ENCODE measurements at places on chromosomes 1 and 21.

DNA sequence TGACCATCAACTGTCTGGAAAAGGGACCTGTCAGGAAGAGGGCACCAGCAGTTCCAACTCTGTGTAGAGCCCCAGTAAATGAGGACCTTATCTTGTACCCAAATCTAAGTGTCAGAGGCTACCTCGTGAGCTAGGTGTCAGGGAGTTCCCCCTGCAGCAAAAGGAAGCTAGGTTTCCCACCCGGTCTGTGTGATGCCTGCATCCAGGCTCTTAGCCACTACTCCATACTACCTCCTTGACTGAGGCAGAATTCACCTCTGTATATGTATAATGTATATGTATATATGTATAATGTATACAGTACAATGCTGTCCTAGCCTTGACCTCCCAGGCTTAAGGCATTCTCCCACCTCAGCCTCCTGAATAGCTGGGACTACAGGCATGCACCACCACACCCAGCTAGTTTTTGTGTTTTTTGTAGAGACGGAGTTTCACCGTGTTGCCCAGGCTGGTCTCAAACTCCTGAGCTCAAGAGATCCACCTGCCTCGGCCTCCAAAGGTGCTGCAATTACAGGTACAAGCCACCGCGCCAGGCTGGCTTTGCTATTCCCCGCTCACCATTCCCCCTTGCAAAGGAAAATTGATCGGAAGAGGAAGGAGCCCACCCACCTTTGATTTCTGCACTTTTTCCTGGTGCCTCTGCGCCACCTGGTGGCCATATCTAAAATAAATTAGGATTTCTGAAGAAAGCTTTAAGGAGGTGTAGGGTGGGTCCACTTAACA is 15.7 kb upstream of the LUZP1 start:
- DNase-seq, result no peak

DNA sequence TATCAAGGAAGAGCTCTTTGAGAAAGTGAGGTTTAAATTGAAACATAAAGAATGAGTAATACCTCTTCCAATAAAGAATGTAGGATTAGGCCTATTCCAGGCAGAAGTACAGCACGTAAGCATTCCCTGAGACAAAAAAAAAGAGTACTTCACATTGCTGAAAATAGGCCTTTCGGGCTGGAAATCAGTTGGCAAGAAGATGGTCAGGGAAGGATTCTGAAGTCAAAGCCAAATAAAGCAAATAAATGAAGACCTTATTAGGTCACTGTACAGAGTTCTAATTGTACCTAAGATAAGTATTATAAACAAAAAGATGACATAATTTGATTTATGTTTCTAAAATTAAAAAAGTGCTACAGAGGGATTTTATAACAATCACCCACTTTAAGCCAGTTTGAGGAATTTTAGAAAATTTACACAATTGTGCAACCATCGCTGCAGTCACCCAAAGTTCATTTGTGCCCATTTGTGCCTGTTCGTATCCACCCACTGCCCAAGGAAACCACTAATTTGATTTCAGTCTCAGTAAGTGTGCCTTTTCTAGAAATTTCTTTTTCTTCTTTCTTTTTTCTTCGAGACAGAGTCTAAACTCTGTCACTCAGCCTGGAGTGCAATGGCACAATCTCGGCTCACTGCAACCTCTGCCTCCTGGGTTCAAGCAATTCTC is 58.6 kb downstream of the FMO4 start:
- no peak for DNase-seq

DNA sequence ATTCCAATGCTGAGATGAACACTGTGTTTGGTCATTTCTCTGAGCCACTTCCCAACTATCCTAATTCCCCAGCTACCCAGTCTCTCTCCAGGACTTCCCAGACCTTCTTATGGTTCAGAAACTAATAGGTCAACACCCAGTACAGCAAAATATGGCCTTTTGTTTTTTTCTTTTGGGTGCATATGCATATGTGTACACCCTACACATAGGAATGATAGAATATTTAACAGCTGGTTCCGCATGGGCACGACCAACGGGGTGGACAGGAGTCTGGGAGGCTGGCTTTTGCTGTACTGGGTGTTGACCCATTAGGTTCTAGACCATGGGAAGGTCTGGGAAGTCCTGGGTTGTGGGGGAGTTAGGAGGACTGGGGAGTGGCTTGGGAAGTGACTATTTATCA is 143.9 kb downstream of the MRPS6 start:
- DNase-seq, result no peak

GRCh38 chr1:1004780-1005697 is 5.1 kb upstream of the HES4 start:
- peak; percentile 27 for DNase-seq

DNA sequence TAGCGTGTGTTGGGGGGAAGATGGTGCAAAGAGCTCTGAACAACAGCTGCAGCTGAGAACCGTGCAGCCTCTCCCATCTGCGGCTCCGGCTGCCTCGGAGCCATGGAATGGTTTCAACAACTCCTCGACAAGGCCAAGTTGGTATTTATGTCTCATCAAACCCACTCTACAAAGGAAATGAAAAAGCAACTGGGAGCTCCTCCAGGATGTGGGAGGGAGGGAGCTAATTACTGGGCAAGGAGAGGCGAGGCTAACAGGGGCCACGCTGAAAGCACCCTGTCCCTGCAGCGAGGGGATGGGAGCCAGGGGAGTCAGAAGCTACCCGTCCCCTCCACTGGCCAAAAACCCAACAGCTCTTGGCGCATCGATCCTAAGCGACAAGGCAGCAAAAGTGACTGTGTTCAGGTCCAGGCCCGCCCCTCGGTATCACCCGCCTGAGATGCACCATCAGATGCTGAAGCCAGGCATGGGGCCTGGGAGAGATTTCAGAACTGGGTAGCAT is 63.1 kb downstream of the ACOT7 start:
- DNase-seq, result no peak

GRCh38 chr1:246587606-246588005 is 21.4 kb downstream of the CNST start:
- DNase-seq, result no peak

DNA sequence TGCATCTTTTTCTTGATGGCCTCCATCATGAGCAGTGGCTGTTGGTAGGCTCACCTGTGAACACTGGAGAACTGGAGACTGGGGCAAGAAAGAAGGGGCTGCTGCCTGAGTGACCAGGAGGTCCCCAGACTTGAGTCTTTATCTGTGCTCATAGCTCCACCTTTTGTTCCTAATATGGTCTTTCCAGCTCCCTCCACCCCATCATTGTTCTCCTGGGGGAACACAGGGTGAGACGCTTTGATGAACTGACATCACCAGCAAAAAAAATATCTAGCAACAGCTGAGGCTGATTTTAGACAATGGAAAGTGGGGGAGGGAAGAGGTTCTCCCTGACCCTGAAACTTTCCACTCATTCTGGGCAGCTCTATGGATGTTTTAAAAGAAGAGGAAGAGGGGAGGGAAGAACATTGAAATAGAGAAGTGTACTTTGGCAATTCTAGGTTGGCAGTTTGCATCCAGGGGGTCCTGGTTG is at the start of gene TPM3:
TPM3 (minus strand) TSS at position 111 of the 472 bp plus-strand sequence; CDS start at position 29, 82 bp downstream.
- no peak for DNase-seq

DNA sequence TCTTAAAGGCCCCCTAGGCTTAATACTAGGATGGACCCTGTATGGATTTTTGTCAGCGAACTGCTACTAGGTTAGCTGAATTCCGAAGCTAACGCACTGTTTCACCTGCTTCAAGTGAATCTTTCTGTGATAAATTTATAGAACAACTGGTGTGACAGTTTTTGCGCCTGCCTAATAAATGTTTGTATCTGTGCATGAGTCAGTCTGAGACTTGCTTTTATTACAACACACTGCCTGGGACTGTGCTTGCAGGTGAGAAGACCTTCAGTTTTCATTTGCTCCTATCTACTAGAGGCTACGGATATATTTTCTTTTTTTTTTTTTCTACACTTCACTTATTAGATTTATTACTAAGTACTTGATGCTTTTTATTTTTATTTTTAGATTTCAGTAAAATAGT is 420.9 kb downstream of the SMYD3 start:
- no peak for DNase-seq

- no peak for DNase-seq
Measured at GRCh38 chr1:206039046-206039973, 13.7 kb upstream of the RHEX start.

DNA sequence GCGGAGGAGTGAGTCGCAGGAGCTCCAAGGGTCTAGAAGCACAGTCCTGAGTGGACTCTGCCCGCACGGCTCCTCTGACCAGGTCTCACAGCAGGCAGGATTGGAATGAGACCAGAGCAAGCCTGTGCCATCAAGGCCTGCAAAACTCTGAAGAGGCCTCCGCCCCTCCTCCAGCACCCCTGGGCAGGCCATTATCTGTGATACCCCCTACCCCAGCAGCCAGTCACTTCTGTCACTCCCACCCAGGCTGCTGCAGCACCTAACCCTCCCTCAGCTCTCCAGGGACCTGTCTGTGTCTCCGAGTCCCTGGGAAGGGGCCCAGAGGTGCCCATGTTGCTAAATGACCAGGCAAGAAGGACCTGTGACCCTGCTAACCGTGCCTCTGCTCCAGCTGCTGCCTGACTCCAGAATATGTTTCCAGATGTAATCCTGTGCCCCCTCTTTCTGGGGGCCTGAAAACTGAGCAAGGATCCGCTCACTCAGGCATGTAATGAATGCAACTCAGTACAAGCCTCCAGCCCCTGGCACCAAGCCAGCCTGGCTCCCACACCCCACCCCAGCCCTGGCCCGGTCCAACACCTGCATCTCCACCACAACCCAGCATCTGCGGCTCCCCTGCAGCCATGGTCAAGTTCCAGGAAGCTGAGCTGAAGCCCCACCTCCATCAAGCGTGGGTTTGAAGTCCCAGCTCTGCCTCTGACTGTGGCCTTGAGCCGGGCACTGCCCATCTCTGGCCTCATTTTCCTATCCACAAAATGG is 22.1 kb upstream of the COL16A1 start:
- peak; percentile 57 for DNase-seq

DNA sequence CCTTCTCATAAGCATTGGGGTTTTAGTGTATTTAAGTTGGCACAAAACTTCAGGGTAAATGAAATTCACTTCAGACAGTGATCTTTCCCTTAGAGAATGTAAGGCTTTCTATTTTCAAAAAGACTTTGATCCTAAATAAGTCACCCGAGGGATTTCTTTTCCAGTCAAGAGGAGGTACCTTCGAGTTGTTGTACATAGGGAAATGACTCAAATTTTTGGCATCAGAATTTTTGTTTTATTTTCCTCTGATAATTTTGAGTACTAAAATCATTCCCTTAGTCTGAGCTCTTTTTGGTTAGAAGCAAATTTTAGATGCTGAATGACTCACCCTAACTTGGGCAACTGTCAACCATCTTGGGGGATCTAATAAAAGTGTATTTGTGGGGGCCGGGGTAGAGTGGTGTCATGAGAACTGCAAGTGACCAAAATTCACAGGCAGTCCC is 193.9 kb downstream of the DHRS3 start:
- DNase-seq, result no peak

DNA sequence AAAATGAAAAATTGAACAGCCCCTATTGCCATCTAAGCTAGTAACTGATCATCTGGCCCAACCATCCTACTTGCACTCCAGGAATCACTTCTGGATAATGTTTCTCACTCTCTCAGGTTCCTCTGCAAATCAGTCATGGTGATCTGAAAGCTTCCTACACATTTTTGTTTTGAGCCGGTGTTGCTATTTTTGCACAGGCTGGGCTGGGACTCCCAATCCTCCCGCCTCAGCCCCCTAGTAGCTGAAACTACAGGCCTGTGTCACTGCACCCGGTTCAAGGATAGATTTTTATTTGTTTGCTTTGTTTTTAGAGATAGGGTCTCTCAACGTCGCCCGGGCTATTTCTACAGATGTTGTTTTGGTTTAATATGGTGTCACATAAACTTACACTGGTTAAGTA is 40.5 kb upstream of the HMCN1 start:
- DNase-seq, result no peak

DNA sequence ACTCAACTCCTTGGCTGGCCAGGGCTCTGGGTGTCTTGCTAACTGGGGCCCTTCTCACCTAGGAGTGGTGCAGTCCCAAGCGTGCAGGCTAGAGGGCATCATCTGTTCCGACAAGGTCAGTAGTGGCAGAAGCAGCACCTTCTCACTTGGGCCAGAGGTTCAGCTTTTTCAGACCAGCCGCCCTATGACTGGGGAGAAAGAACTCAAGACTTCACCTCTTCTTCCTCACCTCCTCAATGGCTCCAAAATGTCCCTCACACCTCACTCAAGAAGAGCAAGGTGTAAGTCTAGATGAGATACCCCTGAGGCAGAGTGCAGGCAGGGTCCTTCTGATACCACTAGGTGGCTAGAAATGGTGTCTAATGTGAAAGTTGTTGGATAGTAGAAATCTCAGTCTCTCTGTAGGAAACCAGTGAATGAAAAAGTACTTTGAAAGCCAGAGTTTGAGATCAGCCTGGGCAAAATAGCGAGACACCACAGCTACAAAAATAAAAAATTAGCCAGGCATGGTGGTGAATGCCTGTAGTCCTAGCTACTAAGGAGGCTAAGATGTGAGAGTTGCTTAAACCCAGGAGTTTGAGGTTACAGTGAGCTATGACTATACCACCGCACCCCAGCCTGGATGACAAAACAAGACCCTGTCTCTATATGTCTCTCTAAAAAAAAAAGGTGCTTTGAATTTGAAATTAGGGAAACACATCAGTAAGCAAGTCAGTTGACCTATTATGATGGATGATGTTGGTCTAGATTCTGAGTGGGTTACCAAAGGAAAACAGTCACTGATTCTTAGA is 8.6 kb upstream of the IL20 start:
- DNase-seq, result no peak

GRCh38 chr1:24934310-24935195 is 4.5 kb upstream of the RUNX3 start:
- no peak for DNase-seq

DNA sequence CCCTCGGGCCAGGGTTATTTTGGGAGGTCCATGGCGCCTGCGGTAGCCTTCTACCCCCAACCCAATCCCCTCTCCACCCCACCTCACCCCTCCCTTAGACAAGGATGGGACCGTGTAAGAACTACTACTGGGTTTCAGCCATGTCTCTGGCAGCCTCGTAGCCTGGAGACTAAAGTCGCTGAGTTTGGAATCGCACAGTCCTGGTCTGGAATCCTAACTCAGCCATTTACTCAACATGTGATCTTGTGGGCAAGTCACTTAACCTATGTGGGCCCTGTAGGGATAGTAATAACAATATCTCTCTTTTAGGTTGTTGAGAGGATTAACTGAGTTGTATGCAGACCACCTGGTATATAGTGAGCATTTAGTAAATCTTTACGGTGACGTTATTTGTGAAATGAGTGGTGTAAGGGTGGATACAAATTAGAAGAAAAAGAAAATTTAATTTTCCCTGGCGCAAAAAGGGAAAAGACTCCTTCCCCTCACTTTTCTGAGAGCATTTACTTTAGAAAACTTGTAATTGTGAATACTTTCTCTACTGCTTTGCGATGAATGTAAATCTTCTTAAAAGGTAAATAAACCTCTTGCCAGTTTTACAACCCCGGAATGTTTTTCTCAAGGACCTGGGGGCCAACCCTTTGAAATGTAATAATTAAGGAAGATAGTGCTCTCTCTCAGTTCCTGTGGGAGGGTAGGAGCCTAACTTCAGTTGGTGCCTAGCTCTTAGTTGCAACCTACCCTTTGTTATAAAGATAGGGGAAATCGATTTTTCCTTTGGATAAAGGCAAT is 615 bp upstream of the MRPS15 start:
- DNase-seq, result peak; percentile 60

- DNase-seq, result no peak
Measured at GRCh38 chr1:43293896-43294760, 6.7 kb upstream of the TIE1 start.

GRCh38 chr1:14262637-14263036 is 335.8 kb upstream of the KAZN start:
- DNase-seq, result no peak

All from SHP77 (cell line).